Fibroblast of pulmonary artery (primary cell): ENCODE measurements at places on chromosomes 4 and X.

GRCh38 chr4:70392057-70392776, 5.5 kb upstream of the OPRPN start:
- DNase-seq = no peak

DNA sequence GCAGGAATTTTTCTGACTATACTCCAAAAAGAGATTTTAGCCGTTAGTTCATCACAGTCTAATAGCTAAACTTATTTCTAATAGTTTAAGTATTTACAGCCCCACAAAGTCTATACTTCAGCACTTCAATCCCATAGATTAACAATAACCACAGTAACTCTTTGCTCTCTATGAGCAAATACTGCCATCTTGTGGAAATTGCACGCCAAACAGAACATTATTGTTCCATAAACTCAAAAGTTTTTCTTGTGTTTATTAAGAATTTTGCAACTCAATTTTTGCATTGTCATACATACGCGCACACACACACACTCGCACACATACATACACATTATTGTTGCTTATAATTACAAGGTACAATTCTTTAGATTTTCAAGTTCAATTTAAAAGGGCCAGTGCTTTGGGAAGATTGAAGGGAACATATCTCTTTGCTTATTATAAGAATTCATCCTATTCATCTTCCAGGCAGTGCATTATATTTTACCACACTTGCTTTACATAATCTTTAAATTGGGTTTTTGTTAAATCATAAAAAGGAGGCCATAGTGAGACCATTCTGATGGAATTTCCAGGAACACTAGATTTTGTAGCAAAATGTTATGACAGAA, 63.8 kb upstream of the ATOH1 start:
- peak; percentile 72 for DNase-seq

GRCh38 chrX:46294234-46294633, 251.0 kb downstream of the ZNF674 start:
- DNase-seq = no peak

- no peak for DNase-seq
Observed at GRCh38 chr4:20538905-20539304, 161.4 kb upstream of the PACRGL start.

- peak; percentile 74 for DNase-seq
Observed at GRCh38 chrX:140057001-140057411, 91.7 kb upstream of the CXorf66 start.

DNA sequence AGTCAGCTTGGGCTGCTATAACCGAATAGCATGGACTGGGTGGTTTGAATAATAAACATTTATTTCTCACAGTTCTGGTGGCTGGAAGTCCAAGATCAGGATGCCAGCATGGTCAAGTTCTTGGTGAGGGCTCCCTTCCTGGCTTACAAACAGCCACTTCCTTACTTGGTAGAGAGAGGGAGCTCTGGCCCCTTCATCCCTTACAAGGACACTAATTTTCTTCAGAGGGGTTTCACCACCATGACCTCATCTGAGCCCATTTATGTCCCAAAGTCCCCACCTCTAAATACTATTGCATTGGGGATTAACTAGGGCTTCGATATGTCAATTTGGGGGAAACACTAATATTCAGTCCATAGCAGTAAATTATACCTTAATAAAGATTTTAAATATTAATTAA, 61.8 kb downstream of the CLNK start:
- DNase-seq = peak; percentile 39

DNA sequence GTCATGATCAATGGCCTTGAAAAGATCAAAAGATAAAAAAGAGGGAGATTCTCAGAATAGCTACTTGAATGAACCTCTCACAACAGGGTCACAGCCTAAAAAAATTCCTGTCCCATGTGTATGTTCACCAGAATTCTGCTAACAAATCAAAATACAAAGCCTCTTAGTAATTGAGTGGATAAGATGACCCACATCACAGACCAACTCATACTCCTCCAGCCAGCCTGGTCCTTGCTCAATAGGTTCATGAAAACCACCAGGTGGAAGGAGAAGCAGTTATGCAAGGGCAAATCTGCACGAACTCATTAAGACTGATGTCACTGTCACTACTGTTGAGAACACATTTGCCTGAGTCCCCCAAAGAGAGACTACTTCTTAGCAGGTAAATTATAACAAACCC, 21.5 kb downstream of the WDFY3 start:
- DNase-seq = peak; percentile 40

GRCh38 chr4:5738061-5738460, 27.1 kb downstream of the EVC start:
- DNase-seq = no peak

DNA sequence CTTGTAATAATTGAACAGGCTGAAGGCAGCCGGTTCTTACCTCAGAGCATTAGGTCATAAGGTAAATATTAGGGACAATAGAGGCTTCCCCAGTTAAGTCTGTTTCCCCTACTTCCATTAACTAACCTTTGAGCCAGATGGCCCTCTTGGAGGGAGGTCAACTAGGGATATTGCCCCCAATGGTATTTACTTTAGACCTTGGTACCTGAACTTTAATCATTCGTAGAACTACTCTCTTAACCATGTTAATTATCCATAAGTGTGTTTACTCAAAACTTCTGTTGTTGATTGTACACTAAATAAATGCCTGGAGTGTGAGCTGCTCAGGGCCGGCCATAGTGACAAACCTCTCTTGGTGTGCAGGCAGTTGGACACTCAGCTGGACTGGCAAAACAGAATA, 1843.5 kb upstream of the AGA start:
- no peak for DNase-seq

DNA sequence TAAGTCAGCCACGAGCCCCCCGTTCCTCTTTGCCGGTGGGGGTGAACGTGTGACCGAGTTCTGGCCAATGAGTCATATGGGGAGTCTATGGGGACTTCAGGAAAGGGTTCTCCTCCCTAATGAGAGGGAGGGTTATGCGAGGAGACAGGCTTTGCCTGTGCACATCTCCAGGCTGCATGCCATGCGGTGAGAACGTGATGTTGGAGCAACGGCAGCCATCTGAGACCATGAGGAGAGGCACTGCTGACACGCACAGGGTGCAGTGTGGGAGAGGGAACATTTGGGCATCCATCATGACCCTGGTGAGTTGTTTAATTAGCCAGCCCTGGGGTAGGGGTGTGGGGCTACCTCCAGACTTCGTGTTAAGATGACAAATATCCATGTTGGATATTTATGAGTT, 55.8 kb downstream of the ABLIM2 start:
- no peak for DNase-seq

- DNase-seq = peak; percentile 97
Observed at GRCh38 chr4:163494360-163495241, at the start of gene TMA16. TMA16 (plus strand) TSS chr4:163494690; CDS start chr4:163494802, 112 bp downstream.

GRCh38 chrX:37984880-37985279, 21.5 kb upstream of the SYTL5 start:
- DNase-seq = no peak

DNA sequence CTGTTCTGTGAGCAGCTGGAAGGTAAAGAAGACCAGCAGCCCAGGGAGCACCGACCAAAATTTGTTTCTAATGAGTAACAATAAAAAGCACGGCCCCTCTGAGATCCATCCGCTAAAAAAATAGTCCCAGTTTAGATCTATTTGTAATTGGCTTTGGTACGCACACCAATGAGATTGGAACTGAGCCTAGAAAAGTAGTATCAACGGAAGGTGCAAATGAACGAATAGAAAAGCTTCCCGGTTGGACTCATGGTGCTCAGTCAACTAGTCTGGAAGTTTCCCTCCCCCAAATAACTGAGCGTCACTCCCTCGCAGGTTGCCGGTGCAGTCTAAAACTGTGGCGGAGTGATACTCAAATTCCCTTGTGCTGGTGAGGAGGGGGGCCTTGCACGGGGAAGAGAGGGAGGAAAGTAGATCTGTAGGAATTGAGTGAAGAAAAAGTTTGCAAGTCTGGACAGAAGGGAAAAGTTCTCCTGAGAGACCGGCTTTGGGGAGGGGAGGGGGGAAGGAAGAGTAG, at the start of gene COL4A5:
COL4A5 (plus strand) TSS at position 413 of the 517 bp plus-strand sequence. CDS start 288 bp downstream, outside the sequence.
- peak; percentile 92 for DNase-seq

- no peak for DNase-seq
Observed at GRCh38 chrX:7852166-7852565, 9.2 kb downstream of the VCX start.

- peak; percentile 54 for DNase-seq
Observed at GRCh38 chrX:129522184-129523078, 859 bp downstream of the SMARCA1 start.

GRCh38 chrX:1221296-1221845, 8.9 kb upstream of the CRLF2 start:
- DNase-seq = no peak
